ENCODE measurements at places on chromosomes 2 and 18.
A peak's percentile ranks its signal among the peaks of the same experiment; 100 is the strongest.

GRCh38 chr2:18516112-18516511 lies 44.3 kb downstream of the RDH14 start:
- DNase-seq, result peak; percentile 26

DNA sequence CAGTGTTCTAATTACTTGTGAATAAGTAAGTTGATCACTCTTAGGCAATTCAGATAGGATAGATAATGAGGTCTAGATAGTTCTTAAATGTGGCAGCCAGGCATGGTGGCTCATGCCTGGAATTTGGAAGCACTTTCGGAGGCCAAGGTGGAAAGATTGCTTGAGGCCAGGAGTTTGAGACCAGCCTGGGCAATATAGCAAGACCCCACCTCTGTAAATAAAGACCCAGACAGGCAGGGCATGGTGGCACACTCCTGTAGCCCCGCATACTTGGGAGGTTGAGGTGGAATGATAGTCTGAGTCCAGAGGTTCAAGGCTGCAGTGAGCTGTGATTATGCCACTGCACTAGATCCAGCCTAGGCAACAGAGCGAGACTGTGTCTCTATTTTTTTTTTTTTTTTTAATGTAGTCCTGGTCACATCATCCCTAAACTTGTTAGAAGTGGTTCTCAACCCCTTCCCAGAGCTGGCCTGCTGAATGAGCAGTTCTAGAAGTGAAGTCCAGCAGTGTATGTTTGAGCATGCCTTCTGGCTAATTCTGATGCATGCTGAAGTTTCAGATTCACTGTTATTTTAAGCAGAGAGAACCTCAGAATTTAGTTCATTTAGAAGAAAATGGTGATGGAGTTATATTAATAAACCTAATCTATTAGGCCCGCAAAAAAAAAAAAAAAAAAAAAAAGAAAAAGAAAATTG lies 306.2 kb downstream of the PRKCE start:
- DNase-seq, result no peak

GRCh38 chr2:215419769-215420470 lies 15.9 kb downstream of the FN1 start:
- peak; percentile 43 for DNase-seq

- DNase-seq, result no peak
These were observed 229.5 kb upstream of the CCDC150 start for GRCh38 chr2:196410008-196410407.

DNA sequence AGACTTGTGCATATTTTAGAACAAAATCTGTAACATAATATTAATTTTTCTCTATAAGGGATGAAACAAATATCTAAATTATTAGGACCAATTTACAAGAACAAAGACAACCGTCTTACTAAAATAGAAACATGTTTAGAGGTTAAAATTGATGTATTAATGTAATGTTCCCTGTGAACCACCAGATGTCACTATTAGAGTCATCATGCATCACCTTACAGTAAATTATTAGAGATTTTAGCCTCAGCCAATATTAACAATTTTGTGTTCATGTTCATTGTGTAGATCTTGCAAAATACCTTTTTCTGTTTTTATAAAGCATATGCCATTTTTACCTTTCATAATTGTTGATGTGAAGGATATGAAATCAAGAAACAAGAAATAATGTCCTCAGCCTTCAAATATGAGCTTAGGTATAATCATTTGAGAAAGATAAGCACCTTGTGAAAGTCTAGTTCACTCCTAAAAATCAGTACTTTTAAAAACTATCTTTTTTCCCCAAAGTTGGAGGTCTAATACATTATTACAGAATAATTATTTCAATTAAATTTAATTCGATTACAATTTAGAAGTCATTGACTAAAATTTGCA lies 344.3 kb upstream of the KCNH7 start:
- peak; percentile 43 for DNase-seq

- DNase-seq, result no peak
These were observed 2.8 kb upstream of the GPR45 start for GRCh38 chr2:105238664-105239240.

DNA sequence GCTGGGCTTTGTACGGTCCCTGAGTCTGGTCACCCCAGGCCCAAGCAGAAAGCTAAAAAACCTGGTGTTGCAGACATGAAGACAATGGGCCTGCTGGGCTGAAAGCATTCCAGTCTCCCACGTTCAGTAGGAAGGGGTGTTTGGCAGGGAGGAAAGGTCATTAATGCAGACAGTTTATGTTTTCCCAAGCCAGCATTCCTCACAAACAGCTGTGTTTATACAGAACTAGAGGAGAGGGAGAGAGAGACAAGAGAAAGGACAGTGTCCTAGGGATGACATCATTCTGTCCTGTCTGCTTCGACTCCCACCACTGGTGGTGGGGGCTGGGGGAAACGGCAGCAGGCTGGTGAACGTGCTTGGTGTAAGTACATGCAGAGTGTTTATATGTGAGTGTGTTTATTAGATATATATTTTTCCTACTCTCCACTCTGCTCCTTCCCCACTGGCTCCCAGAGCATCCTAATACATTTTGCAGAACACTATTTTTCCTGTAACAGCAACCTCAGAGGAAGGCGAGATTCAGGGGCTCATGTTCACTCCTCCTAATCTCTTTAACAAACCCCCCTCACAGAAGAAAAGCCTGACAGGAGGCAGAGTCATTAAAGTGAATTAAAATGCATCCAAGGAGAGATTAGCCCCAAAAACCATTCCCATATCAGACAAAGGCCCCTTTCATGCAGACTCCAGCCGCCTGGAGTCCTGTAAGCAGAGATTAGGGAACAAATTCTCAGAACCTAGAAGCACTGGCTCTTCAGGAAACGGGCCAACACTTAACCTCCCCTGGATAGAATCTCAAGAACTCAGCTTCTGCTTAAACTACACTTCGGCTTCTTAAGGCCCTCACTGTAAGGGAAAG lies 380.4 kb downstream of the TNS1 start:
- peak; percentile 18 for DNase-seq

DNA sequence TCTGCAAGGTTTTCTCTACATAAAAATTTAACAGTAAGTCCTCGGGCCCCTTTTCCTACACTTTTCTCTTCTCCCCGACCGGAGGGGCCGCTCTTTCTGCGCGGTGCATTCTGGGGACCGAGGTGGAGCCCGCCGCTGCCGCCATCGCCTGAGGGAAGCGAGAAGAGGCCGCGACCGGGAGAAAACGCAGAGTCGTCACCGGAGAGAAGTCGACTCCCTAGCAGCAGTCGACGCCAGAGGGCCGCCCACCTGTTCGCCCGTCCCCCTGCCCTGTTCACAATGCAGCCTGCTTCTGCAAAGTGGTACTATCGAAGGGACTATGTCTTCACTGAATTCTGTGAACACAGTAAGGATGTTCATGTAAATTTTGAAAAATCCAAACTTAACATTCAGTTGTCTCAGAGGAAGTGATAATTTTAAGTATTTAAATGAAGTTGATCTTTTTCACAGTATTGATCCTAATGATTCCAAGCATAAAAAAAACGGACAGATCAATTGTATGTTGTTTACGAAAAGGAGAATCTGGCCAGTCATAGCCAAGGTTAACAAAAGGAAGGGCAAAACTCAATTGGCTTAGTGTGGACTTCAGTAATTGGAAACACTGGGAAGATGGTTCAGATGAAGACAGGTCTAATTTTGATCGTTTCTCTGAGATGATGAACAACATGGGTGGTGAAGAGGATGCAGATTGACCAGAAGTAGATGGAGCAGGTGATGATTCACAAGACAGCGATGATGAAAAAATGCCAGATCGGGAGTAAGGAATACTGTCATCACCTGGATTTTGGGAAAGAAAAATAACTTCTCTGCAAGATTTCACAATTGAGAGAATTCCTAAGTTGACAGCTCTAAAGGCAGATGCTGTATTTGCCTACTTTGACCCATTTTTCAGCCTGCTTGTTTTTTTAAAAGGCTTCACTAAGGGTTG lies 55.8 kb downstream of the ASXL2 start:
- peak; percentile 56 for DNase-seq

GRCh38 chr2:184644685-184645084 lies 46.4 kb downstream of the ZNF804A start:
- DNase-seq, result peak; percentile 14

DNA sequence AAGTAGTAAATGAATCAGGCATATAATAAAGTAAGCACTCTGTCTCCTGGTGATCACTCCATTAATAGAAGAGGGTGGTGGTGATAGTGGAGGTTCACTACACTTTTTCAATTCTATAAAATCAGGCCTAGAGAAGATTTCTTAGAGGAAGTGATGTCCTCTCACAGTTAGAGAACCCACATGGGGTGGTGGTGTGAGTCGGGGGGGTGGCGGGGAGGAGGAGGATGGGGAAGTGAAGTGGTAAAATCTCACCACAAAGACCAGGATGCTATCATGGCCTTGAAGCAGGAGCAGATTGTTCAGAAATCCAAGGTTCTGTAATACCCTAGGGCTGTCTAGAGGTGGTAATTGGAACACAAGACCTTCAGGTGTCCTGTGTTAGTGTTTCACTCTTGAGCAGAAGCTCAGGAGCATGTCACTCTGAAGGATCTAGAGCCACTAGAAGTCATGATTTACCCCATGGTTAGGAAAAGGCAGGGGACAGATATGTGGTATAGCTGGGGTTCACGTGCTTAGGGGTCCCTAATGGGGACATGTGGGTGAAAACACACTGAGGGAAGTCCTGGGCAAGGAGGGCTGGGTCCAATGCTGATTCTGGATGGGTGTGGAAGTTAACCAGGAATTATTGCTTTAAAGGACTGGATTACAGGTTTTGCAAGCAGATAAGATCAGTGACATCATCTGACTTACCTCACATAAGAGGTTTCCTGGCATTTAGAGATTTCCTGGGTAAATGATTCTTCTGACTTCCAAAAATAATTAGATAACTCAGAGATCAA lies 31.0 kb downstream of the RNF125 start:
- no peak for DNase-seq

DNA sequence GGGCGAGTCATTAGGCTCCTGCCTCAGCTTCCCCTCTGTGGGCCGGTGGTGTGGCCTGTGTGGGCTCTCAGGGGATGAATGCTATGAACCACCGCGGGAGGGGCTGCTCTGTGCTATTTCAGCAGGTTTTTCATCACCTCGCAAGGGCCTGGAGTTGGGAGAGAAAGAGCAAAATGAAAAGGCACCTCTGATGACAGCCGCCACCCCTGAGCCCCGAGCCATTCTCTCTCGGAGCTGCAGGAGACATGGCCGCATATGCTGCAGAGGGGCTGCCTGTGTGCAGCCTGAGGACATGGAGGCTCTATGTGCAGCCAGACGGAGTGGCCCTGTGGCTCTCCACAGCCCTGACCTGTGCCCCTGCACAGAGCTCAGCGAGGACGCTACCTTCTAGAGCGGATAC lies 96.2 kb upstream of the CTDP1 start:
- no peak for DNase-seq

GRCh38 chr2:224881846-224882245 lies 160.4 kb downstream of the DOCK10 start:
- DNase-seq, result peak; percentile 33

DNA sequence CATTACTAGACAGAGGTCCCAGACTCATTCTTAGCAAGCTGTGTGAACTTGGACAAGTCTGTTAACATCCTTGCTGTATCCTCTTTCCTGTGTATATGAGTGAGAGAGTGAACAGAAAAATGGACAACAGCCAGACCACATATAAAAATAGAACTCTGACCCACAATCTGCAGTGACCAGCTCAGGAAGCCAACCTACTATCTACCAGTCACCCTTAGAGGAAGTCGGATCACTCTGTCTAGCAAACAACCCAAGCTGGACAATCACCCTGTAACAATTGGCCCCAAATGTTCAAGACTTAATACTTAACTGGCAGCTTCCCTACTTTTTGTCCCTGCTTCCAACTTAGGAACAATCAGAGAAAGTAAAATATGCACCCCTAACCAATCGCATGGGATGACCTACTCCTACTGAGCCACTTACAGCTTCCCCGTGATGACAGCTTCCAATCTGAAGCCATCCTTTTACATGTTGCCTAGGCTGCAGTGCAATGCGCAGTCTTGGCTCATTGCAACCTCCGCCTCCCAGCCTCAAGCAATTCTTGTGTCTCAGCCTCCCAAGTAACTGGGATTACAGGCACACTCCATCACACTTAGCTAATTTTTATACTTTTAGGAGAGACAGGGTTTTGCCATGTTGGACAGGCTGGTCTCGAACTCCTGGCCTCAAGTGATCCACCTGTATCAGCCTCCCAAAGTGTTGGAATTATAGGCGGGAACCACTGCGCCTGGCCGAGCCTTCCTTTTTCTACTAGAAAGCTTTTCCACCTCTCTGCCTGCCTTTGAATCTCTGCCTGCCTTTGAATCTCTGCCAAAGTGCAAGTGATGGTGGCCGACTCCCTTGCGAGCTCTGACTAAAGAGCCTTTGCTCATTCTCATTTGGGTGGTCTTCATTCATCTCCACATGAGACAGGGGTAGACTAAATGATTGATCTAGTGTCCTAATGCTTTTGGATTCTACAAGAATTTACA lies 158.3 kb upstream of the NDUFV2 start:
- peak; percentile 92 for DNase-seq

GRCh38 chr2:201643216-201643890 lies at the start of gene TMEM237:
TMEM237 (minus strand) TSS chr2:201643503; CDS start chr2:201643400, 103 bp downstream.
- DNase-seq, result no peak

- no peak for DNase-seq
These were observed 38.2 kb upstream of the MARCO start for GRCh38 chr2:118903551-118904479.

DNA sequence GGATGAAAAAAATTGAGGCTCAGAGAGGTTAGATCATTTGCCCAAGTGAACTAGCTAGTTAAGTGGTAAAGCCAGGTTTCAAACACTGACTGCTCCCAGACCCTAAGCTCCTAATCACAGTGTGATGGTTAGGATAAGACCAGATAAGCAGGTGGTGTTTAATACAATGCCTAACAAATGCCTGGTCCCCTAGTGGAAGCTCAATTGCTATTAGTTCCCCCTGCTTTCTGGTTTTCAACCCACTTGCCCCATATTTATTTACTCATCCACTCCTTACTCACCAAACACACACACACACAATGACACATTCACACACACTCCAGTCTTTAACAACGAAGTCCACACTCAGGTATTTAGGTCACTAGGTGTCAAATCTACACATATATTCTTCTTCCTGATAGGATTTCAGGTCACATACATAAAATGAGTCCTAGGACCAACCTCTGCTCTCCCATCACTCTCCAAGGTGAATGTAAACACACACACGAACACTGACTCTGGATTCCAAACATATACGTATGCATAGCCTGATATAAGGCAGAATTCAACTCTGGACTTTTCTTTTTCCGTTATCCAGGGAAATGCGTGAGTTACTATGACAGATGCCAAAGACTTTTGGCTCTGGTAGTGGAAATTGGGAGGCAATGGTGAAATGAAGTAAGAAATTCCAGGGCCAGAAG lies 73.6 kb upstream of the TSPYL6 start:
- DNase-seq, result no peak

GRCh38 chr2:24082787-24083566 lies 1.7 kb downstream of the TP53I3 start:
- DNase-seq, result no peak

GRCh38 chr2:239382384-239382880 lies 18.4 kb downstream of the HDAC4 start:
- DNase-seq, result no peak
